ENCODE measurements at places on chromosomes 1 and 21.

GRCh38 chr1:183544598-183545297 lies 45.5 kb downstream of the NCF2 start:
- DNase-seq, result no peak

DNA sequence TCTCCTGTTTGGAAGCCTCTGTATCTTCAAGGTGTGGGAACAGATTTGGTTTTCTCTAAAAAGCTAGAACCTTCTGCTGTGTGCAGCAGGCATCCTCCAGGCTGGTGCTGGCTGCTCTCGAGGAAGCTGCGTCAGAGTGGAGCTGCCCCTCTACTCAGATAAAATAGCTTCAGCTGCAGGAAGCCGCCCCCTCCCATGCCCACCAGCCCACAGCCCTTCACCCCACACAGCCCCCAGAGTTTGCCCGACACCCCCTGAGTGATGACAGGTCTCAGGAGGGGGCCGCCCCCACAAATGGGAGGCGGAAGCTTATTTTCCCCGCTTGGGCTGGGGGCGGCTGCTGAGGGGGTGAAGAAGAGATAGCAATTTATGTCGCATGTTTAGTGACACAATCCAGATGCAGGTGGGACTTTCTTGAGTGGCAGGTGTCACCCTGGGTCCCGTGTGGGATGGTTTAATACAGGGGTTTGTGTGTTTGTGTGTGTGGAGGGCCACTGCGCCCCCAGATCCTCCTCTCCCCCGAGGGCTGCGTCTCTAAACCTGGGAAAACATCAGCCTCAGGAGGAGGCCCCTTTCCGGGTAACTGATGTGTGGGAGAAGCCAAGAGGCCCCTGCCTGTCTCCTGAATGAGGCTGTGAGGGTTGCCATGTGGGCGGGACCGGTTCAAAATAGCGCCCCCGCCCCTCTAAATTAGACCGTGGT lies 55.4 kb downstream of the STUM start:
- DNase-seq, result no peak

DNA sequence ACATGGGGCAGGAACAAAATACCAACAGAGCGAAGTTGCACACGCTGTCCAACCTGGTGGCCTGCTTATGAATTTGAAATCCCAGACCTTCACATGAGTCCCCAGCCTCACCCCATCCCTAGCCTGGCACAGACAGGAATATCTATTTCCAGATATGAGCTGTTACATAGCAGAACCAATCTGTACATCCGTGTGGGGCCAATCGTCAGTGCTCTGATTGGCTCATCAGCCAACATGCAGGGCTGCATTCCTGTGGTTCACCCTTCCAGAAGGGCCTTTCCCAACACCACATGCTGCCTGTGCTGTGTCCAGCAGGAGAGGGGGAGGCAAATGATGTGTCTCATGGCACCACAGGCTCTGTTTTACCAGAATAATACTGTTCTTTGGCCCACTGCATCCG lies 31.3 kb downstream of the CCN1 start:
- DNase-seq, result no peak

GRCh38 chr1:8431019-8431418 lies 113.1 kb downstream of the SLC45A1 start:
- DNase-seq, result no peak

DNA sequence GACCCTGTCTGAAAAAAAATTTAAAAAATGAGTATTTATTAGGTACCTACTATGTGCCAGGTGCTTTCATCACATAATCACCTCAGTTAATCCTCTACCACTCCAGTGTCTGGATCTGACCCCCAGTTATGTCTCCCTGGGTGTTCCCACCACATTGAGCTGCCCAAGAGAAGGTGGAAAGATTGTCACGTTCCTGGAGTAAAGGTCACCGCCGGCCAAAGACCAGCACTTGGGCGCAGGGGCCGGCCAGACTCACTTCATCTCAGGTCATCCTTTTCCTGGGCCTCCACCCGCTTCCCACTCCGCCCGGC lies 714 bp downstream of the PYCR2 start:
- DNase-seq, result no peak

- no peak for DNase-seq
Observed at GRCh38 chr1:53292690-53293089, 35.2 kb downstream of the LRP8 start.

GRCh38 chr1:183516725-183517124 lies 44.4 kb downstream of the SMG7 start:
- no peak for DNase-seq

- peak; percentile 35 for DNase-seq
Observed at GRCh38 chr1:46248122-46248920, 758 bp downstream of the RAD54L start.

Data from stimulated activated CD4-positive, alpha-beta T cell treated with anti-CD3 and anti-CD28 coated beads, Interleukin-4, amount 100 ng/mL, for 48 hours (primary cell).